ENCODE measurements at places on chromosomes 11 and 22.

GRCh38 chr11:100863080-100863581, 176.0 kb downstream of the ARHGAP42 start:
- DNase-seq, result no peak

DNA sequence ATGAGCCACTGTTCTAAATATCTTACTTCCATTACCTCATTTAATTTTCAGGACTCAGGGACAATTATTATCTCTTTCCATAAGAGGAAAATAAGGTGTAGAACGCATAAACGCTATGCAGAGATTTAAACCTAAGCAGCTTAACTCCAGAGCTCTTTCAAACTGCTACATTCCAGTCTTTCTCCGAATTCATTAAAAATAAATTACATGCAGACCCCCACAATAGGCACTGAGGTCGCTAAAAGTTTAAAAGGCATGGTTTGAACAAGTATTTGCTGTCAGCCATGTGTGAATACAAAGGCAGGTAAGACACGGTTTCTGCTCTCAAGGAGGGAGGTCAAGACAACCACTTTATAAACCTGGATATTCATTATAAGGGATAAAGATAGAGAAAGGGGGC, 983 bp downstream of the NARS2 start:
- DNase-seq, result no peak

GRCh38 chr11:71998649-71999310, at the start of gene IL18BP:
Gene IL18BP (plus strand): TSS chr11:71998909. CDS start chr11:71999985, 1,076 bp downstream.
- peak; percentile 22 for DNase-seq

GRCh38 chr22:27300536-27301285, 500.8 kb downstream of the MN1 start:
- DNase-seq, result no peak

- no peak for DNase-seq
Measured at GRCh38 chr11:2539371-2540222, 94.8 kb downstream of the KCNQ1 start.

DNA sequence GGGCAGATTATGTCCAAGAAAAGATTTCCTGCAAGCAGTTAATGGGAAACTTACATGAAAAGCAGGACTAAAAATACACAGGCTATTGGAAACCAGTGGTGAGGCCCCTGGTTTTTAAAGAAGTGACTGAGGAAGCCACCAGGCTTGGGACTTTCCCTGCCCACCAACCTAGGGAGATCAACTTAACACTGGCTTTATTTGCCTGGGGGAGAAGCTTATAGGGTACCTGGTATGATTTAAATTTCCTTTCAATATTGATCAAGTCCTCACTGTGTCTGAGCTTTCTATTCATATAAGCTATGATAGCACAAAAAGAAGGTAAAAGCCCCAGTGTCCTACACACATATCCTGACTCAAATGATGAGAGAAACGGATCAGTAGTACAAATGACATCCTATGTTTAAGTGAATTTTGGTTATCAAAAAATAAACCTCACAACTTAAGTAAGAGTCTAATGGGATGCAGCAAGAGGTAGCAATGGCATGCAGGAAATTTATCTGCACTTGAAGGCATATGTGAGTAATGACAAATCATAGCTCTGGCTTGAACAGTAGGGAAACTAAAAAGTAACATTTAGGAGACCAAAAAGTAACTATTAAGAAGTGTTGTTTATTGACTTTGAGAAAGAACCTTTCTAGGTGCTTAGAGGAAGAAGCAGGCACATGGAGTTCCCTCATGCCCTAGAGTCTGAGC, 85.3 kb downstream of the GAB2 start:
- DNase-seq, result no peak

- DNase-seq, result no peak
Measured at GRCh38 chr22:41976961-41977566, 7.8 kb downstream of the SEPTIN3 start.

DNA sequence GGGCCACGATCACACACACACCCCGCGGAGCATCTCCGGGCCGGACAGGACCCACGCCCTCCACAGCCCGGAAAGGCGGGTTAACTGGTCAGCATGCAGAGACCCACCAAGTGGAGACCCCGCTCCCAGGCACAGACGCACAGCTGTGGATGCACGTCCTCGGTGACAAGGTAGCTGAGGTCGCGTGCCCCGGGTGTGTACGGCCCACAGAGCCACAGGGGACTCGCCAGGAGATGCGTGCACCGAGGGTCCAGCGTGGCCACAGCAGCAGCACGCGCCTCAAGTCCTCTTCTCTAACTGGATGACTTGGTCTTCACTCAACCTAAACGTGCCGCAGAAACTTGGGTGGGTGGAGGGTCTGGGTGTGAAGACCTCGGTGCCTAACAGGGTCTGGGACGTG, 5.5 kb downstream of the H19 start:
- no peak for DNase-seq

Measured in effector memory CD8-positive, alpha-beta T cell (primary cell).